ENCODE measurements at places on chromosomes 5 and 9.
A peak's percentile ranks its signal among the peaks of the same experiment; 100 is the strongest.

DNA sequence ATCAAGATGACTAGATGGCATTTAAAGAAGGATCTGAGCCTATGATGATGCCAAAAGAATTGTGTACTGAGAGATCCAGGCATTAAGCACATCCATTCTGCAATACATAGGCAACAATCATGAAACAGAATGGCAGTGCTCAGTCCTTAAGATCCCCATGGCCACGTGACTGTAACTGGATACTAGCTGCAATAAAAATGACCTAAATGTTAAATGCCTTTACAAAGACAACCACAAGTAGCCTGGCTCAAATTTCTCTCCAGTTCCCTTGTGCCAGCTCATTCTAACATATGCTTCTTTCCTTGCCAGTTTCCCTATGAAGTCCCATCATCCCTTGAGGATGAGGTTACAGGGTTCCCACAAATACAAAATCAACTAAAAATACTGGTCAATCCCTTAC is 148.3 kb upstream of the GHR start:
- DNase-seq, result no peak

- no peak for DNase-seq
Observed at GRCh38 chr9:114309096-114309495, 13.8 kb upstream of the ORM1 start.

GRCh38 chr5:37211661-37212060 is 37.5 kb downstream of the CPLANE1 start:
- DNase-seq, result no peak

GRCh38 chr9:35070823-35071813 is 1.3 kb downstream of the VCP start:
- no peak for DNase-seq

DNA sequence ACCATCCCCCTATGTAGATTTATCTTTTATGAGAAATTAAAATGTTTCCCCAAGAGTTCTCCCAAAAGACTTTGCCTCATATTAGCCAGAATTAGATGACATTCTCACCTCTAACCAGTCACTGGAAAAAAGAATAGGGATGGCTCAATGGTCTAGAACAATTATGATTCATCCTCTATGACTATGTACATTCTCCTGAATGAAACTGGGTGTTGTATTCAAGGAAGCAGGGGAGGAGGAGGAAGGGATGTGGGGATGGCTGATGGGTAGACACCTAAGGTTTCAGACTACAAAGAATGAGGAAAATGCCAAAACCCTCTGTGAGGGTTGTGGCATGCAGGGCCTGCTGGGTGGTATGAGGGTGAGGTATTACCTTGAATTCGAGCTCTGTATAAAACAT is 49.5 kb upstream of the BRINP1 start:
- DNase-seq, result no peak

DNA sequence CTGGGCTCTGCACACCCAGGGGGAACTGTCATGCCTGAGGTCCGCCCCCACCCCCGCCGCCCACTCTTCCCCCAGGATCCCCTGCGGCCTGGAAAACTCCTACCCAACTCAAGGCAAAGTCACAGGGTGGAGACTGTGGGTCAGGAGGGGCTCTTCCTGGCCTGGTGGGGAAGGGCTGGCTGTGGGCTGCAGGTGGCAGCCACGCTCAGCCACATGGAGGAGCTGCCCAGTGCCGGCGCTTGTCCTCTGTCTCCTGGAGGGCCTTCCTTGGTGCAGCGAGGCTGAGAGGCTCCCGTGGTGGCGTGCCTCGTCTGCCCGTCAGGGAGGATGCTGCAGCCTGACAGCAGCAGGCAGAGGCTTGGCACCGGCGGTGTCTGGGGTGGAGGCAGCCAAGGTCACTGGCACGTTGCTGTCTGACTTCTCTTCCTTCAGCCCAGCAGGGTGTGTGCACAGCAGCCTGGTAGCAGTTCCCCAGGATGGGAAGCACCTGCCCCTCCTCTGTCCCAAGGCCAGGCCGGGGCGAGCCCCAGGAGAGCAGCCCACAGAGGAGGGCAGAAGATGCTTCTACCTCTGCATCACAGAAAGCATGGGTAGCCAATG is 78.1 kb downstream of the ADAMTS2 start:
- DNase-seq, result no peak

DNA sequence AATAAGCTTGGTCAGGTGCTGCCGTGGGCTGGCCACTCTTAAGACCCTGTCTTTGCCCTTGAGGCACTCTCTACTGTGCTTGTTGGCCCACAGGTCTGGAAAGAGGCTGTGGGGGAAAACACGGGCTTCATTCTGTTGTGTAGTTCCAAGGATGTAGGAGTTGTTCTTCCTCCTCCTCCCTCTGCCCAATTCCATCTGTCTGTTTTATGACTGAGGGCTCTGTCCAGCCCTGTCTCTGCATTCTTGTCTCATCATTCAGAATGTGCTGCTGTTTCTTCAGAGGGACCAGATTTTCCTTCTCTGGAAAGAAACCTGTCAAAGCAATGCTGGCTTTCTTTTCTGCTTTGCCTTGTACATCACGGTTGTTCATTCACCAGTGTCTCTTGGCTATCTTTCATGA is 84.1 kb downstream of the MAP1B start:
- DNase-seq, result no peak

GRCh38 chr9:130616451-130616850 is 37.1 kb downstream of the FUBP3 start:
- DNase-seq, result no peak

GRCh38 chr9:35267710-35268109 is 105.9 kb downstream of the UNC13B start:
- no peak for DNase-seq

DNA sequence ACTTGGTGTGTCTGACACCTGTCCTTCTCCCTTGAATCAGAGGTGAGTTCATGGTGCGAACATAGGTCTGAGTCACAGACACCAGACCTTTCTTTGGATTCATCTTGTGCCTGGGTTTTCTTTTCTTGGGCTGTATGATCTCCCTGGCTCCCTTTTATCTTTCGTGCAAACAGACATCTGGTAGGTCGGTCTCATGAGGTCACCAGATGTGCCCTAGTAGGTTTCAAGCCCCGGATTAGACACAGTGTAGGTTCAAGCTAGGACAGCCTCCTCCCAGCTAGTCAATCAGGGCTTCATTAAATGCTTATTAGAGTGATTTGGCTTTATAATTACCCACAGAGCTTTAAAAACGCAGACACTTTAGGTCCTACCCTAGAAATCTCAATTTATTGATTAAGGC is 106.0 kb upstream of the MYO10 start:
- DNase-seq, result no peak

DNA sequence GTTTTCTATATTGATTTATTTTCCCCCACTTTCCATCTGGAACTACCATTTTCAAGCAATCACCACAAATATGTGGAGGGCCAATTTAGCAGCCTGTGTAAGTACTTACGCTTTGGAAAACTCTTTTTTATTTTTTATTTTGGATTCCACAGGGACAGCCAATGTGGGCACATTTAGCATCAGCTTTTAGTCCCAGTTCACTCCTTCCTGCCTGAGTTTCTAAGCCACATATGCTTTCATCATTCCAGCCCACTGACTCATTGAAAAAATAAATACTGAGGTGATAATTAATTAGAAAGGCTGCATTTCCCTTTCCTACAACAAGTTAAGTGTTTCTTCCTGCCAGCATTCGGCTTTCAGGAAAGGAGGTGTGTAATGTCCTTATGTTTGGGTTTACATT is 76.8 kb downstream of the TMEM167A start:
- no peak for DNase-seq

DNA sequence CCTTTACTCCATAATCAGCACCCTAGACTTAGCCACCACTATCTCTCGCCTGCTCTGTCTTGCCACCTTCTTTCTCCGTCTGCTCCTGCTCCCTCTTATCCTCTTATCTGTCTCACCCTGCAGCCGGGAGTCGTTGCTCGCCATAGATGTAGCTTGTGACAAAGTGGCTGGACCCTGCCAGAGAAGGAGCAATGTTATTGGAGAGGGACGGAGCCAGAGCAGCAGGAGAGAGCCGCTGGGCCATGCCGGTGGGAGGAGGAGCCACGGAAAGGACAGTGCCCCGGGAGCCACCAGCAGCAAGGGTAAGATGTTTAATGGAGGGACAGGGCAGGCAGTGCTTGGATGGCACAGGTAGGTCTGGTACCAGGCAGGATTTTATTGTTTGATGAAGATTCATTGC is 137.3 kb downstream of the SEC61B start:
- DNase-seq, result no peak

DNA sequence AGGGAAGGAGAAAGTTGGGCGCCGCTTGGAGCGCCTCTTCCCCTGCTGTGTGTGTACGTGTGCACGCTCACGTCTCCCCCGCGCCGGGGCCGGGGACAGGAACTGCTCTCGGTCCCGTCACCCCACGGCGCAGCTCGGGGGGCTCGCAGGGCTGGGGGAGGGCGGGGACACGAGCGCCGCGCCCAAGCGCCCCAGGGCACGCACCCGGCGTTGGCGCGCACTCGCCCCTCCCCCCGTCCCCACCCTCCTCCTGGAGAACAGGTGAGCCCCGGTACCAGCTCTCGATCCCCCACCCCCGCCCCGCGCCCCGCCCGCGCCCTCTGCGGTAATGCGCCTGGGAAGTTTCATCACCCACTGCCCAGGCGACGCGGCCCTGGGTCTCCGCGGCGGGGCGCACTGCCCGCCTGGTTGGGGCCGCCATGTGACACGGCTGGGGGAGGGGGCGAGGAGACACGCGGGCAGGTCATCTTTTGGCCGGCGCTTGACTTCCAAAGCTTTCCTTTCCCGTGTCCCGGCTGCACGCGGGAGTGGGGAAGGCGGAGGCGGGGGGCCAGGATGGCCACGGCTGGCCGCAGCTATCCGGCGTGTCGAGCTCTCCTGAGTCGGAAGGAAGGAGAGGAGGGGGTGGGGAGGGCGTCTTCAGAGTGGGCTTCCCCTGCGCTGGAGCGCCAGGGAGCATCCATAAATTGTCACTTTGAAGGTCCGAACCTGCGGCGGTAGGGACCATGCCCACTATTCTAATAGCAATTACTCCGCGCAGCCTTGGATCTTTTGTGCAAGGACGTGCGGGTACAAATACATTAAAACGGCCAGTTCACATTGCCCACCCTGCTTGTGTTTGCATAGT is 1.5 kb upstream of the STC2 start:
- DNase-seq, result no peak

DNA sequence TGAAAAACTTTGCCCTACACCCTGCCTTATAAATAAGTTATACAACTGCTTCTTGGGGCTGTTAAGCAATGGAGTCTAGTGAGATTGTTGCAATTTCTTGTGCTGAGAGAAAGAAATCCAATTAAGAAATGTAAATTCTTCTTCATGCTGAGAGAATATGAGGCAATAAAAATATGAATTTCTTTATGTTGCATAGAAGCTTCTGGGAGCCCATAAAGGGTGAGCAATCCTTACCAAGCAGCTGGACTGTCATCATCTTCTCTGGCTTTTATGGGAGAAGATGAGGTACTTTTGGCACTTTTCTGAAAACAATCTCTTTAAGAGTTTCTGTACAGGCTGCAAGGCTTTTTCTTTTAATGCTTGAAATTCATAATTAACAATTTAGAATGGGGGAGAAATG is 204.3 kb downstream of the DMRTA1 start:
- no peak for DNase-seq

GRCh38 chr5:134503937-134504437 is 21.5 kb upstream of the JADE2 start:
- DNase-seq, result no peak

DNA sequence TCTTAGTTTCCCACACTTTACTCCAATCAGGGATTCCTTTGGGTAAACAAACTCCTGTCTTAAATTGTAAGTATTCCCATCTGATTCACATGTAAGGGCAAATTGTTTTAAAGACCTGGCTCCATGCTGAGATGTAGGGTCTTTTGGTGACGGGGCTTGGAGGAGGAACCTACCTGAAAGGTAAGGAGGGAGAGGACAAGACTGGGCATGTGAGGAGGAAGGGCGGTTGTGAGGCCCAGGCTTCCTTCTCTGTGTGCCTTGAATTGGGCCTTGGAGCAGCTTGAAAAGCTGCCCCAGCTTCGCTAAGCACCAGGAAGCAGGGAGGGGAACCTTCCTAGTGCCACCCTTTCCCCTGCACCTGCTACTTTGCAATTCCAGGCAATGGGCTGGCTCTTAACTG is 86.8 kb downstream of the C9orf152 start:
- DNase-seq, result no peak

GRCh38 chr5:40736103-40736875 is 19.5 kb downstream of the TTC33 start:
- DNase-seq, result no peak

DNA sequence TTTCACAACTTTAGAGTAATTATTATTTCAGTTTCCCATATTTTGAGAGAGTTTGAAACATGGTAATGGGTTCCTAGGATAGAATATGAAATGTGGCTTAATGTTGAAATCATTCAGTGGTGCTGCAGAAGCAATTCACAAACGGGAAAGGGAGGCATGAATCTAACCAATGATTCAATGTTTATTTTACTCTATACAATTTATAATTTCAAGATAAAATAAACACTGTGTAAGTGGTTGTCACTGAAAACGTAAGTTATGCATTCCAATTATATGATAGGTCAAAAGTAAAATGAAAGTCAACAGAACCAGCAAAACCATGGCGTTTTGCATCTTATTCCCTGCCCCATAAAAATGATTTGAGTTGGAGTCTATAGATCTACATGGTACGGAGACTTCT is 1207.1 kb upstream of the CDH18 start:
- no peak for DNase-seq

DNA sequence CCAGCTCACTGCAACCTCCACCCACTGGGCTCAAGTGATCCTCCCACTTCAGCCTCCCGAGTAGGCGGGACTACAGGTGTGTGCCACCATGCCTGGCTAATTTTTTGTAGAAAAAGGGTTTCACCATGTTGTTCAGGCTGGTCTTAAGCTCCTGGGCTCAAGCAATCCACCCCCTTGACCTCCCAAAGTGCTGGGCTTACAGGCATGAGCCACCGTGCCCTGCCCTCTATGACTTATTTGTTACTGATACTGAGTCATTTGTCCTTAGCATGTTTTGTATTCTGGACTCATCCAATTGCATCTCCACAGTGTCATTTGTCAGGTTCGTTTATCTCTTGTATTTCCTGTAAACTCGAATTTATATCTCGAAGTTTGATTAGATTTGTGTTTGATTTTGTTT is 2.7 kb upstream of the ITK start:
- no peak for DNase-seq

DNA sequence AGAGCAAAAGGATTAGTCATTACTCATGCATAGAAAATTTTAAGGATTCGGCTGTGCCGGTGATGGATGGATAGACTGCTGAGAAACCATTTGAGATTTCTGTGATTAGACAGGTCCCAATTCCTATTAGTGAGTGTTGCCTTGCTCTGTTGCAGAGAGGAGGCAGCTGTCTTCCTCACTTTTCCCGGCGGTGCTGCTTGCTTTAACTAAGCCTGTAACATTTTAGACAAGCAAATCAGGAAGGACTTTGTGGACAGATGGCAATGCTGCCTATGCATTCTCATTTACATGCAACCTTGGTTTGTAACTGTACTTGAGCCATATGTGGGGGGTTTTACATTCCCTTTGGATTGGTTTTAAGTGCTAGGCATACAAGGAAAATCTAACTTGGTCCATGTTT is 1176.3 kb downstream of the CDH18 start:
- DNase-seq, result no peak

DNA sequence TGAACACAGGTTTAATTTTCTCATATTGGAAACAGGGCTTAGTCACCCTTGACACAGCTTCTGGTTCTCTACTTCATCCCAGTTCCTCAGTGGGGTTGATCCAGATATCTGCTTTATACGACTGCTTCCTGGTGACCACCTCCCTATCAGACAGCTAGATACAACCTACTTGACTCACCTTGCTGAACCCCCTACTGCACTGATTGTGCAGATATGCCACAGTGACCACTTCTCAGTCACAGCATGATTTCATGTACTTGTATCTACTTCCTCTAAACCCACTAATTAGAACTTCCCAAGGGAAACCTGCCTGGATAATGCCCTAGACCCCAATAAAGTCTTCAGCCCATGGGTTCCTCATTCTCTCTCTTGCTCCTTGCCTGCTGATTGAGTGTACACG is 18.4 kb upstream of the RFK start:
- no peak for DNase-seq

GRCh38 chr9:124206391-124206790 is 51.4 kb upstream of the NEK6 start:
- DNase-seq, result peak; percentile 86

All from NCI-H2029 treated with DMSO at 0.1 percent for 48 hours (cell line).